ENCODE measurements at places on chromosomes 4 and X. TPM values are rescaled to one million over a fixed set of nuclear protein-coding genes. Genes with fewer than 3 reads are reported as not detected.

UGT2B15 gene
- not detected for total RNA-seq

CLGN gene
- not detected for total RNA-seq

CLDN24 gene
- total RNA-seq: not detected

GIMD1 gene
- not detected for total RNA-seq

PRDX4 gene
- 18.8 TPM for total RNA-seq

GTPBP6 gene
- 64.5 TPM for total RNA-seq

TRMT2B gene
- 34.0 TPM for total RNA-seq

SPANXN4 gene
- total RNA-seq: not detected

CORIN gene
- 0.39 TPM for total RNA-seq

CENPVL1 gene
- not detected for total RNA-seq

CSAG3 gene
- total RNA-seq: not detected

CYBB gene
- 5.3 TPM for total RNA-seq

PF4V1 gene
- not detected for total RNA-seq

SH3D19 gene
- total RNA-seq: not detected

ARHGAP6 gene
- total RNA-seq: not detected

CDS1 gene
- total RNA-seq: 0.33 TPM

TBC1D25 gene
- total RNA-seq: 22.6 TPM

RHOH gene
- 187 TPM for total RNA-seq

NDNF gene
- 0.17 TPM for total RNA-seq
